ENCODE measurements at places on chromosomes 7 and 10.

DNA sequence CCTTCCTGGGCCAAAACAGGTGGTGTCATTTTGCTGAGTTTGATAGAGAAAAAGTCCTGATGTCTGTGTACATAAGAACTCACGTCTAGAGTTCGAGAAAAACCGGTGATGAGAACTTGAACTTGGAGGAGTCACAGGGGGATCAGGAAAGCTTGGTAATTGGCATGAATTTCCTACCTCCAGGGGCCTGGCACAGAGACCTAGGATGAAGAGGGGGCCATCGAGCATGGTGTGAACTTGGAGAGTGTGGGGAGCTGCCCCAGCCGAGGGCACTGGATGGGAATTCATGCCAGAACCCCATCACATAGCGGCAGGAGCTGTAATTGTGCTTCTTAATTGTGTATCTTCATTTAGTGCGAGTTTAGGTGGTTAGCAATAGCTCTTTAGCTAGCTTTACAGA, 82.2 kb downstream of the CUX1 start:
- DNase-seq: no peak

DNA sequence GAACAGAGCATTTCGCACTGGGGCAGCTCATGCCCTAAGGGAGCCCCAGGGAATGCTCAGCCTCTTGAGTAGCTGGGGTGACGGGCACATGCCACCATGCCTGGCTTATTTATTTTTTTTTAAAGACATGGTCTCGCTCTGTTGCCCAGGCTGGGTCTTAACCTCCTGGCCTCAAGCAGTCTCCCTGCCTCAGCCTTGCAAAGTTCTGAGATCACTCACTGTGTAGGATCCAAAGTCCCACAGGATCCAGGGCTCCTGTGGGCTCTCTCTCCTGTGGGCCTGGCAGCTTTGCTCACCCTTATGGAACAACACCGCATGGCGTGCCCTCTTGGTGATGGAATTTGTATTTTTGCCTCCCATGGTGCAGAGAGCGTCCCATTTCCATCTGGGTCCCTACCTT, 34.0 kb downstream of the TMEM120A start:
- DNase-seq: no peak

DNA sequence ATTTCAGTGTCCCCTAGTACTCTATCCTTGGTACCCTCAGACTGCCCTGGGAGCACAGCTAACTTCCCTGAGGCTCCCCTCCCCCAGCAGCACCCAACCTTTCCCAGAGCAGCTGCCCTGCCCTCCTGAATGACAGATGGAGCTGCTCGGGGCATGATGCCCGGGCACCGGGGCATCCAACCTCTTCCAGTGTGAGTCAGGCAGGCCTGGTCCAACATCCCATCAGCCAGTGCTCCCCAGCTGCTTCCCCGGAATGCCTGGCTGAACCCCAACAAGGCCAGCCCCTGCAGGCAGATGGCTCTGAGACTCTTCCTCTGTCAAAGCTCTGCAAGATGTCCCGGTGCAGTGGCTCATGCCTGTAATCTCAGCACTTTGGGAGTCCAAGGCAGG, 11.9 kb upstream of the TSPAN15 start:
- DNase-seq: no peak

GRCh38 chr7:22726907-22727713, at the start of gene IL6:
TSS of gene IL6 (plus strand) at chr7:22727200. CDS start at chr7:22727263, 63 bp downstream.
- DNase-seq: peak; percentile 84

DNA sequence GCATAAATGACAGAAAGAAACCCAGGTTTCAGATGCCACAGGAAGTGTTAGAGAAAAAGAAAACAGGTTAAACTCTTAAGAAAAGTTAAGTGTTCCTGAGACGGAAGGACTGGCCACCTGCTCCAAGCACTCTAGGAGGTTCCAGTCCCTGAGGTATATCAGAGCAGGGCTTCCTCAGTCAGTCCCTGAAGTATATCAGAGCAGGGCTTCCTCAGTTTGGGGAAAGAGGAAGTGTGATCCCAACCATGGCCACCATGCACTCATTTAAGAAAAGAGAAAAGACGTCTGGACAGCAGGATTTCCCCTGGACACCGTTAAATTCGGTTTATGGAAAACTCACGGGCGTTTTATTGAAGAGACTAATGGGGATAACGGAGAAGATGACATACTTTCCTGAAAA, 133.4 kb upstream of the PFKP start:
- no peak for DNase-seq

DNA sequence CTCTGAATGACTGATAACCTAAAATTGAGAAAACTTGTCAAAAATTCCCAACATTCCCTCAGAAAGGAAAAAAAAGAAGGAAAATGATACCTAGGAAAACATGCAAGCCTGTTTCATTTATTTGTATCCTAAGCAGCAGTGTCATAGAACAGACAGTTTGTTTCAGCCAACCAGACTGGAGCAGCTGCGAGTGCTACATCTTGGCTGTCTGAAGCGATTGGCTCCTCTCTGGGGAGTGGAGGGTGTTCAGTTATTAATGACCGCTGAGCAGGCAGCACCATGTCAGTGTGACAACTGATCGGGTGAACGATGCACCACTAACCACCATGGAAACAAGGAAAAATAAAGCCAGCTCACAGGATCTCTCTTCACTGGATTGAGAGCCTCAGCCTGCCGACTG, at the start of gene LRRN3:
Gene LRRN3 (plus strand): TSS at position 282 of the 400 bp plus-strand sequence. CDS start 31,646 bp downstream, outside the sequence.
- DNase-seq: no peak

DNA sequence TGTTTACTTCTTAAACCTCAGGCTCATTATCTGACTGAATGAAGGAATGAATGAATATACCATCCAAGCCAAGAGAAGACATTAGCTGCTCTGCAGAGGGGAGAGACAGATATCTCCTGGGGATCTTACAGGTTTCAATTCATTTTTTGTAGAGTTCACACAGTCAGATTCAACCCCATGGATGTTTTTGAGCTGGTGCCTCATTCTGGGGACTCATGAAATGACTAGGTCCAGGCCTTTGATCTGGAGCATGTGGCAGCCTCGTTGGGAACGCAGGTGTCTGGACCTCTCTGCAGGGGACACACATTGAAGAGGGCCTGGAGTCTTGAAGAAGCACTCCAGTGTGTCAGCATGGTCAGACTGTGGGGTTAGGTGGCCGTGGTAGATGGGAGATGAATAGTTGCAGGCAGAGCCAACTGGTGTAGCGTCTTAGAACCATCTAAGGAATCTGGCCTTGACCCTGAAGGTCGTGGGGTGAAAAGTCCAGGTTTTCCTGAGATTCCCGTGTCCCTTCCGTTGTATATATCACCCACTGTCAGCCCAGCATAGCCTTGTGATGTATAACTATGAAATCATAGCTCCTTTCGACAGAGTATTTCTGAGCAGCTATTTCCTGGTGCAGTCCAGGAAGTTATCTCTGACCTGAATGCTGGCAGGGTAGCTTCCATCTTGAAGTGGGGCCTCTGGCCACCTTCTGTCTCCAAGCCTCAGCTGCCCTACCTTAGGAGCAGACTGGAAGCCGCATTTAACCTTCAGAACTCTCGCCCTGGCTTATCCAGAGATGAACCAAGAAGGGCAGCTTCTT, 22.3 kb downstream of the BTBD16 start:
- no peak for DNase-seq

GRCh38 chr10:95478935-95479334, 82.2 kb downstream of the SORBS1 start:
- DNase-seq: no peak

DNA sequence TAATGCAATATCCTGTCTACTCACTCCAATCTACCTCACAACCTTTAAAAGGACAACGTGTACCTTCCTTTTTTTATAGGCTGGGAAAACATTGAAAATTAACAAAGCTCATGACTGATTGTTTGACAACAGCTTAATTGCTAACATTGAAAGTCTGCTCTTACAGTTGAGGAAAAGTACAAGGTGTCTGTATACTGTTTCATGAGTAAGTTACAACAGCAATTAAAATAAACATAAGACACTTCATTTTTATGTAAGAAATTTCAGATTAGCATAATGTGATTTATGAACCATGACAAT, 28.6 kb upstream of the NCAPG2 start:
- DNase-seq: no peak

DNA sequence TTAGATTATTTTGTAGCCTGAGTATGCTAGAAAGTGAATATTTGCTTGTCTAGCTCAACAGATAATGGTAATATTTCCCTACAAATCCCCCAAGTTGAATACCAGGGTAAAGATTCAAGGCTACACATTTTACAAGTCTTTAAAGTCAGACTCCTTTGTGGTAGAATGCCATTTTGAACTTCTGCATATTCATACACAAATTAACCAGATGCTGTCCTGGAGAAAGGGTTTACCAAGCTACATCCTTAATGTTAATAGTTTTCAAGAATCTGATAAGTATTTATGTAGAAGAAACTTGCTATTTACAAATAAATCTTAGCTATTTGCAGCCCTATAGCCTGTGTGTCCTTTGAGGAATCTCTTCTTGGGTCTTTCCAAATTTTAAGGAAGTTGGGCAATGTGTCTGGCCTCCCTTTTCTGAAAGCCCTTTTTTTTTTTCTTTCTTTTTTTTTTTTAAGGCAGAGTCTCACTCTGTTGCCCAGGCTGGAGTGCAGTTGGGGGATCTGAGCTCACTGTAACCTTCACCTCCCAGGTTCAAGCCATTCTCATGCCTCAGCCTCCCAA, 82.6 kb downstream of the CPEB3 start:
- DNase-seq: no peak

- DNase-seq: no peak
These were observed 145.1 kb downstream of the ACTR3B start for GRCh38 chr7:152904698-152905097.

GRCh38 chr10:62155054-62155680, 113.5 kb downstream of the RTKN2 start:
- no peak for DNase-seq

DNA sequence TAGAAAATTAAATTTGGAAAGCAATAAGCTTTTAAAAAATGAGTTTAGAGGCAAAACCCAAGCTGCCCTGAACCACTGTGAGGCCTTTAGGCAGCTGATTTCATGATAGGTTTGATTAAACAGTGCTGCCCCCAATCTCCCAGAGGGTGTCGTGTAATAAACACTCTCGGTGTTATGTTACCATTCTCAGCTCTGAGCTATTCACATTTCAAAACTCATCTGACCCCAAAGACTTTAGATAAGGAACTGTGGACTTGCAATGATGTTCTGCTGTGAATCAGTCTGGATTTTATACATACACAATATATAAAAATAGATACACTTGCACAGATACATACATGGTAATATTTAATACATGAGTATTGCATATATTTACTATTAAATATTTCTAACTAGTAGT, 120.4 kb downstream of the MALRD1 start:
- DNase-seq: no peak

DNA sequence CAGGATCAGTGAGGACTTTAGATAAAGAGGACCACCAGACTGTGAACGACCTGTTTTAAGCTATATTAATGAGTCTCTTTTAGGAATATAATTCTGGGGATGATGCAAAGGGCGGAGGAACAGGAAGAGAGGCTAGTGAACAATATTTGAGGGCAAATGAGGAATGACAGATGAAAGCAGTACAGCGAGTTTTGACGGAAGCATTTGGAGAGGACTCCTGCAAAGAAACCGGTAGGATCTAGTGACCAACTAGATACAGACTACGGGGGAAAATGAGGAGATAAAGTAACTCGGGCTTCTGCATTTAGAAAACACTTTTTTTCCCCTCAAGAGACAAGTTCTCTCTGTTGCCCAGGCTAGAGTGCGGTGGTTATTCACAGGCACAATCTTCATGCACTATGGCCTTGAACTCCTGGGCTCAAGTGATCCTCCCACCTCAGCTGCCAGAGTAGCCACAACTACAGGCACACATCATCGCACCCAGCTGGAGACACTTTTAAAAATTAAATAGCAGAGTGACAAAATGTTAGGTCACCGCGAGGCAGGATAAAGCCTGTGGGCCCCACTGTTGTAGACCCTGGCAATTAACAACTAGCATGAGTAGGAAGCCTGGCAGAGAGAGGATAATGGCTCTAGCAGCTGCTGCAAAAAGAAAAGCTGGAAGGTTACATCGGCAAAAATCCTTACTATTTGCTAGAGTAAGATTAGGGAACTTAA, 143.2 kb downstream of the SRPK2 start:
- no peak for DNase-seq

DNA sequence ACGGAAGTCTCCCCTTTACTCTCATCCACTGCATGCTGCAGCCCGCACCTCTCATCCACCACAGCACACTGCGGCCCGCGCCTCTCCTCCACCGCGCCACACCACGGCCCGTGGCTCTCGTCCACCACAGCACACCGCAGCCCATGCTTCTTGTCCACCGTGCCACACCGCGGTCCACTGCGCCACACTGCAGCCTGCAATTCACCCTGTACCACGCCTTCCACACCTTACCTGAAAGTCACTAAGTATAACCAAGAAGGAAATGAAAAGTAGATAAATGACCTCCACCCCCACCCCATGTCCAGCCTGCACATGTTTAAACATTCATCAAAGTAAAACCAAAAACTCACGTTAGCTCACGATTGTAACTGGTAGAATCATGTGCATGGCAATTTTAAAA, 176.1 kb downstream of the DIP2C start:
- no peak for DNase-seq

DNA sequence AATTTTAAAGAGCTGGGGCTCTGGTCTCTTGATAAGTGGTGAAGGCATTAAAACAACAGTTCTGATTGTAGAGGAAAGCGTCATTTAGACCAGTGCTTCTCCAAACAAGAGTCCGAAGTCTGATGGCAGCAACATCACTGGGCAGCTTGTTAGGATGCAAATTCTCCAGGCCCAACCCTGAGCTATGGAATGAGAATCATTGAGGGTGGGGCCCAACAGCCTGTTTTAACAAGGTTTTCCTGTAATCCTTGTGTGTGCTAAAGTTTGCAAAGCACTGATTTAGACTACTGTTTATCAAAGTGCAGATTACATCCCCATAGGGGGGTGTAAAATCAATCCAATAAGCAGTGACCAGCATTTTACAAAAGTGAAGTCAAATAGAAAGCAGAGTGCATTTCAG, 2.6 kb upstream of the ZNRF2 start:
- DNase-seq: no peak

- DNase-seq: no peak
These were observed 378.4 kb upstream of the LRGUK start for GRCh38 chr7:133748443-133749407.
